Keratinocyte (primary cell): ENCODE measurements at places on chromosomes 16 and 17.

GRCh38 chr17:73463821-73464220 lies 152.0 kb upstream of the CDC42EP4 start:
- no peak for DNase-seq

DNA sequence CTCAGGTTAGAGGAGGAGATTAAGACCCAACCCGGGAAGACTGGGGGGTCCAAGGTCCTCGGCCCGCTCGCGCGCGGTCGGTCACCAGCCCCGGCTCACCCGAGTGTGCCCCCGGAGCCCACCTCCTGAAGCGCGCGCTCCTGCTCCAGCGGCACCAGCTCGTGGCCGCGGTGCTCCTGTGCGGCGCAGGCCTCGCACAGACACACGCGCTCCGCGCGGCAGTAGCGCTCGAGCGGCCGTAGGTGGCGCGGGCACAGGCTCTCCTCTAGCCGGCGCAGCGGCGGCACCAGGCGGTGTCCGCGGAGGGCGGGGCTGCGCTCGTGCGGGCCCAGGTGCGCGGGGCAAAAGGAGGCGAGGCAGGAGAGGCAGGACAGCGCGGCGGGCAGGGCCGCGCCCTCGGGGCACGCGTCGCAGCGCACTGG lies 618 bp downstream of the TRIM47 start:
- no peak for DNase-seq

DNA sequence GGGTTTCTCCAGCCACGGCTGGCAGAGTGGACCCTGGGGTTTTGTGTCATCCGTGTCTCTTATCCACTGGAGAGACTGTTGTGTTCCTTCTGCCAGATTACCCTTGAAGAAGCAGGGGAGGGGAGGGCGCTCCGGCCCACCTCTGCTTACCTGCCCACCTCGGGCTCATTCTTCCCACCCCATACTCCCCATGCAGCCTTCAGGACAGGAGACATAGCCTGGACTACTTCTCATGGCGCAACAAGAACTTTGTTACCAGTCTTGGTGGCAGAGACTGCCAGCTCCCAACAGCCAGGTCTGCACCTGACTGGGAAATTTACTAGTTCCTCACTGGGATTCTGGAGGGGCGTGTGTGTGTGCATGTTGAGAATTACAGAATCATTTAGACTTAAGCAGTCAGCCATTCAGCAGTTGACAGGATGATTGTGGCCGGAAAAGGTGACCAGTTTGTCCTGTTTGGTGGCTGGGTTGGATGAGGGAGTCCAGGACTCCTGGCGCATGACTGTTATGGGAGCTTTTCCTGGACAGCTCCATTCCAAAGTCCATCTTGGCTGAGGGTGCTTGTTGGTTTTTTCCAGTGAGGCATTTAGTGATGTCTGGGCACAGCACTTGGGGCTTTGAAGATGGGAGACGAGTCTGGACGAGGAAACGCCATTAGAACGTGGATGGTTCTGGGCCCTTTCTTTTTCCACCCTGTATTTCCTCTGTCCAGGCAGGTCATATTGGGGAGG lies 8.7 kb downstream of the GSE1 start:
- DNase-seq, result no peak

- DNase-seq, result no peak
These were observed 46.5 kb downstream of the KSR1 start for GRCh38 chr17:27502526-27503324.

DNA sequence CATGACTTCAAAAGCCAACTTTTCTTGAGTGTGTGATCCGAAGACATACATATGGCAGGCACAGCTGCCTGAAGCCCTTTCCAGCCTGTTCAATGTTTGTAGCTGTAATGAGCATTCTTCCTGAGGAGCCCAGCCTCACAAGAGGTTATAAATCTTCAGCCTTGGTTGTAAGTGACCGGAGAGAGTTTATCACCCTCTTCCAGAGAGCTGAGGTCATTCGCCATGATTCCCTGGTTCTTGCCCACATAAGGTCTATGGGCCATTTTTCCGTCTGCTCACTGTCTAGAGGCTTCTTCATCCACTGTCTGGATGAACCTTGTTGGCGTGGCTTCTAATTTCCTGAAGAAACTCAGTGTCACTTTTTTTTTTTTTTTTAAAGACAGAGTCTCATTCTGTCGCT lies 9.7 kb upstream of the CSF3 start:
- no peak for DNase-seq

DNA sequence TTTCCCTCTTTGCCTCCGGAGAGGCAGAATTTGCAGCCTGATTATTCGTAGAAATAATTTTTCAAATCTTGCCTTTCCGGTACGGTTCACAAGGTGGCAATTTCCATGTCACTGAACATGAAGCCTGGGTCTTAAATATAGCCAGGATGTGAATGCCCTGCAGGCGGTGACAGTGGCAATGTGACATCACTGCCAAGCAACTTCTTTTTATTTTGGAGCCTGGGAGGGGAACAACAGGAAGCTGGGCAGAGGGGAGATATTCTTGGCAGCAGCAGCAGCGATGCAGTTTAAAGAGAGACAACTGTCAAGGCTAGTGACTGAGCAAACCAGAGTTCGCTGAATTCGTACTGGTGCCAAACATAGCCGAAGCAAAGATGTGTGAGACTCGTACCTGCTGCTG lies 171.1 kb downstream of the SNX29 start:
- no peak for DNase-seq

DNA sequence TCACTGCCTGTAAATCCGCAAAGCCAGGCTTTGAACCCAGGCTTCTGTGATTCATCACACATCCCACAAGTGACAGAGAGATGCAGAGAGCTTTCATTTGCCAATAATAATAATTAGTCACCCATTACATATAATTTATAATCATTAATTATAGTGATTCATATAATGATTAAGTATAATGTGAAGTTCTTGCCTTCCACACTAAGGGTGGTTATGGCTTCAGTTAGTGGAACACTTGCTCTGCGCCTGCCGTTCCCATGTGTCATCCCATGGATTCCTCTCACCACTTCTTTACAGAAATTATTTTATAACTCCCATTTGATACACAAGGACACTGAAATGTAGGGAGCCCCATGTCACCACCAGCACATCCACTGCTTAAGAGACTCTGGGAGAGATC lies 39.8 kb upstream of the XYLT1 start:
- peak; percentile 13 for DNase-seq

DNA sequence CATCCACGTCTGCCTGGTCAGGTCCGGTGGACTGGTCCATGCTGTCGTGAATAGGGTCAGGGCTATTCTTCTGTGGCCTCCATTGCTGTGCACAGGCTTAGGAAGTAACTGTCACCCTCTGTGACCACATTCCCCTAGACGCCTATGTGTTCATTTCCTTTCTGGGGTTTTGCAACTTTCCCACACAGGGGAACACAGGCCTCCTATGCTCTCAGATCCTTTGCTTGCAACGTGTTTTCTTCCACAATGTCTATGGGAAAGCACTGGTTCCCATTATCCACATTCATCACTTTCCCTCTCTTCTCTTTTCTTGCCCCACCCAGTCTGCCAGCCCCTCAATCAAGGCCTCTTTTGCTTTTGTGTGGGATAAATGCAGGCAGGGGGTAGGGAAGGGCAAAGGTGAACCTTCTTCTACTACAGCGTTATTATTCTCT lies 43.2 kb upstream of the DNAJA2 start:
- DNase-seq, result no peak

- DNase-seq, result peak; percentile 42
These were observed 74.8 kb upstream of the SMURF2 start for GRCh38 chr17:64736804-64737492.

DNA sequence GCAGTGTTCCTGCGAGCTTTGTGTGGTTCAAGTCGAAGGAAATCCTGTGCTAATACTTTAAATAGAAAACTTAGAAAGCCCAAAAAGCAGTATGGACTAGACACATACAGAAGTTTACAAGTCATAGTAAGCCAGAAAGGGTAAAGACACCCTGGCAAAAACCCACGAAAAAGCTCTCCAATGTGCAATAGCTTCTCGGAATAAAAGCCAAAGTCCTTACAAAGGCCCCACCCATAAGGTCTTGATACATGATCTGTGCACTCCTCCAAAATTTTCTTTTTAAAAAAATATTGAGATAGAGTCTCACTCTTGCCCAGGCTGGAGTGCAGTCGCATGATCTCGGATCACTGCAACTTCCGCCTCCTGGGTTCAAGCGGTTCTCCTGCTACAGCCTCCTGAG lies 10.3 kb downstream of the C16orf86 start:
- DNase-seq, result no peak

- DNase-seq, result no peak
These were observed 263.5 kb downstream of the ENGASE start for GRCh38 chr17:79338152-79338551.

- DNase-seq, result no peak
These were observed 50.7 kb upstream of the ARHGAP44 start for GRCh38 chr17:12738624-12739023.

DNA sequence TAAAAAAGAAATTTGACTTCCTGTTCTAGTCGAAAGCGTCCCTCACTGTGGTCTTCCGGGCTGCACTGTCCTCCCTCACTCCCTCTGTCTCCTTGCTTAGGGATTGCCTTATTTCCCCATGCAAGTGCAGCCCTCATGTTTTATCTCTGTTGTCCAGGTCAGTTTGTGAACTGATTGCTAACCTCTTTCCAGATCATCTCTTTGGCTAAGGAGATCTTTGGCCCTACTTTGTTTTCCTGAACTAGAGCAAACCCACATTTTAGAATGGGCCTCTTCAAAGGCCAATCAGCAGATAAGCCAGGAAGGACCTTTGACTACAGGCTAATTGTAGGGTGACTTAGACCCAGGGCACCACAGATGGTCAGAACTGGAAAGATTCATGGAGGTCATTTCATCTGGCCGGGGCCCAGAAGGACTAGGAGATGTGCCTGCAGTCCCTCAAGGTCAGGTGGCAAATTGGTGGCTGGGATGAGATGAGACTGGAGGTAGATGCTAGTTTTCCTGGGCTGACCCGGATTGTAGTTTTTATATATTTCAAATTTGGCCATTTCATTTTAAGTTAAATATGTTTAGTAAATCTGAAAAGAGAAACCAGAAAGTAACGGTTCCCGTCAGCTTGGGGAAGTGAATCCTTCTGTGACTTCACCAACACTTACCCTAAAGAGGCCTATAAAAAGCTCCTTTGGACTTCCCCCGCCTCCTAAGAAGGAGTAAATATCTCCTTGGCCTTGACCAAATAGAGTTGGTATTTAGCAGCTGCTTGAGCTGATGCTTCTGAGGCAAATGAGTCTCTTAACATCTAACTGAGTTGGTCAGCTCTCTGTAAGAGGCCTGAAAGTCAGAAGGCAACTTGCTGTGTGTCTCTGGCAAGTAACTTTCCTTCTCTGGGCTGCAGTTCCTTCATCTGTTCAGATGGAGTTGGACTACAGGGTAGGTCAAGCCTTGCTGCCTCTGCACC lies 6.2 kb upstream of the SLC25A19 start:
- no peak for DNase-seq

DNA sequence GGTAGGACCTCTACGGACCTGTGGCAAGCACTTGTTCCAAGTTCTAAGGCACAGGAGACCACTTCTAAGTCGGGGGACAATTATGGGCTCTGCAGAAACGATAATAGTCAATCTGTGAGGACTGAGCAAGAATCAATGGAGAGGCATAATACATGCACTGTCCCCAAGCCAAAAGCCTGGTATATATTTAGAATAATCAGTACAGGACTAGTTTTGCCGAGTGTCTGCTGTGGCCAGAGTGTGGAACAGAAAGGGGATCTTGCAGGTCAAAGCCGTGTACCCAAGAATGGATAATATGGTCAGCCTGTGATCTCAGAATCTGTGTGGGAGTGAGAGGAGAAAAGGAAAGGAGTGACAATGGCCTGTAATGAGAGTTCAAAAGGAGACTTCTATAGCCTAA lies 80.2 kb upstream of the GNAO1 start:
- no peak for DNase-seq

DNA sequence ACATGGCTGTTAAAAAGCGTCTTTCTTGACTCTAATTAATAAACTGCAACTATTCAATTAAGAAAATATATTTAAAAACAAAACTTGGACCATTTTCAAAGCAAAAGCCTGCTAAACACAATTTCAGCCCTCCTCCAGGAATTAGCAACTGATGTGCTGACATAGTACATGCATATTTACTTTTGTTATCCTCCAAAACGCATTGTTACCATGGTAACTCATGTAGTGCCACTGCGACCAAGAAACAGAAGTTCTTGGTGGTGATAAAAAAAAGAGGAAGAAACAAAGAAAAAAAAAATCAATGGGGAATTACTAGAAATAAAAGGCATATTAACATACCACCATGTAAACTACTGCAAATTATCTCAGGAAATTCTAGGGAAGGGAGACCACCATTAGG lies 793.4 kb upstream of the CDH8 start:
- DNase-seq, result no peak

DNA sequence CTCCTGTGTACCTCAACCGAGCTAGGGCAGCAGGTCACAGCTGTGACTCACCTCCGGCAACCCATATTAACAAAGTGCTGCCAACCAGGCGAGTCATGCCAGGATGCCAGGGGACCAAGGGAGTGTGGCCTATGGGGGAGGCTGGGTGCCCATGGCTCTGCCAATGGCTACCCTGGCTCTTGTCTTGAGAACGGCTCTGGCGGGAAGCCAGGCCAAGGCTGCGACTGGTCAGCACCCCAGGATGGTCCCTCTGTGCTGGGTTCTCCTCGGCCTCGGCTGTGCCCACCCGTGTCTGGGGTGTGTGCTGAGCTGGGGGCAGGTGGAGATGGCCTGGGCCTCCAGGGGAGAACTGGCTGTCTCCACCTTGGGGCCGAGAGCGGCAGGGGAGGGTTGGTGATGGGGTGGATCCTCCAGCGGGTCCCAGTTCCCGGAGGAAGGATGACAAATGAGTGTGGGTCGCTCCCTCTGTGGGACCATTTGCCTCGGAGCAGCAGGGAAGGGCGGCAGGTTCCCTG lies 75.8 kb downstream of the MRC2 start:
- no peak for DNase-seq

- peak; percentile 94 for DNase-seq
These were observed 34.1 kb upstream of the SLC38A10 start for GRCh38 chr17:81328978-81329926.

- DNase-seq, result no peak
These were observed 179.6 kb upstream of the IRX3 start for GRCh38 chr16:54466233-54466632.

GRCh38 chr17:36728030-36728991 lies 126.9 kb downstream of the MRM1 start:
- no peak for DNase-seq

DNA sequence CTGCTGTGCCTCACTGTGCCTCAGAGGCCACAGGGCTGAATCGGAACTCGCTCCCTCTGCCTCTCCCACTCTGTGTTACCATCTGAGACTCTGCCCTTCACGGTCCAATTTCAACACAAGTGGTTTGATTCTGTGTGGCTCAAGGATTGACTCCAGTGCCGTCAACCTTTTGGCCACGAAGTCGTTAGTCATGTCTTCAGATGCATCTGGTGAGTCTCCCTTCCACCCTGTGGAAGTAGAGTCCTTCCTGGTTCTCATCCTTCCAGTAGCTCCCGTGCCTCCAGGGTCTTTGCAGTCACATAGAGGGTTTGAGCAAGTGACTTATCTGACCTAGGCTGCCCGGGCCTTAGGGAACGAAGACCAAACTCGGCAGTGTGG lies 51.2 kb downstream of the PGS1 start:
- DNase-seq, result no peak
